ENCODE measurements at places on chromosomes 11 and 22.

DNA sequence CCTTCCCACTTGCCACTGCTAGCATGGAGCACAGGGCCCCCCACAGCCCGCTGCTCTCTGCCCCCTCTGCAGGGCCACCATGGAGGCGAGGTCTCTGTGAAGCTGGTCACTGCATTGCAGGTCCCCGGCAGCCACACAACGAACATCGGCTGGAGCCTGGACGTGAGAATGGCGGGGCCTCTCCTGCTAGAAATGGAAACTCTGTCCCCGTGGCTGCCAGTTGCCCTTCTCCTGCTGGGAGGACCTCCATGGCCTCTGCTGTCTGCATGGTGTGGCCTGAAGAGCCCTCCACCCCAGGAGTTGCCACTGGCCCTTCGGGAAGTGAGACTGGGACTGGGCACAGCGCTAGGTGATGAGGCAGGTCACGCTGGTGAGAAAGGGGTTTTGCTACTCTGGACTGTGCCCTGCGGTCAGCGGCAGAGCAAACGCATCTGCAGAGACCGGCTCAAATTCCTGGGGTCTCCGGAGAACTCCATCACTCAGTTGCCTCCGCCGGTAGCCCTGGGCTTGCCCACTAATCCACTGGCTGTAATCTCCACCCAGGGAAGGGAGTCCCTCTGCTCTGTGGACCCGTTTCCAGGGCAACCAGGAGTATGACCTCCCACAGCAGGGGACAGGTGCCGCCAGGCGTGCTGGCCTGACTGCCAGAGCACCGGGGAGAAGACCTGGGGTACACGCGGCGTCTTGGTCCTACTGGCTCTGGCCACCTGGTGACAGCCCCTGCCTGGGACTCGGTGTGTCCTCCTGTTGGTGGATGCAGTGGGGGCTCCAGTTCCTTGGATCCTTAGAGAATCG, 806.3 kb downstream of the BRD1 start:
- DNase-seq: peak; percentile 42

DNA sequence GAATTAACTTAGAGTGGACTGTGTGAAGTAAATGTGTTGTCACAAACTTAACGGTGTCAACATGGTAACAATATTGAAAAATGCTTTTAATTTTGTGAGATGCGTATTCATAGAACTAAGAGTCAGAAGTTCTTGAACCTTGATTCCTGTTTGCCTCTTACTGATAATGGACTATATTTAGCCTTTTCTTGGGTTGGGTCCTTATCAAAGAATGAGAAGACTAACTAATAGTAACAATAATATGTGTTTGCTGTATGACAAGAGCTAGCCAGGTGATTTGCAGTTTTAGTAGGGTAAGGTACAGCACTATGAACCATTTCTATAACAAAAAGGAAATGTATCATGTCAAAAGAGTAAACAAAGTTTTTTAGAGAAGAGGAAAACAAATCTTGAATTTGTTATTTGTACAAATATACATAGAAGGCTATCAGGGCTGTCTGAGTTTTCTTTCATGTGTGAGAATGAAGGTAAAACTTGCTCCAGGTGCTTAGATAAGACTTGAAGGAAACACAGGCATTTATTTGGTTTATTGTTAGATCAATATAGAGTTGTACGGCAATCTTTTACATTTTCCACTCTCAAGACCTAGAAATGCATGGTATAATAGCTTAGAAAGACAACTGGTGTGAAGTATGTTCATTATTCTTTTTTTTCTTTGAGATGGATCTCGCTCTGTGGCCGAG, 74.1 kb downstream of the PACS1 start:
- DNase-seq: no peak

DNA sequence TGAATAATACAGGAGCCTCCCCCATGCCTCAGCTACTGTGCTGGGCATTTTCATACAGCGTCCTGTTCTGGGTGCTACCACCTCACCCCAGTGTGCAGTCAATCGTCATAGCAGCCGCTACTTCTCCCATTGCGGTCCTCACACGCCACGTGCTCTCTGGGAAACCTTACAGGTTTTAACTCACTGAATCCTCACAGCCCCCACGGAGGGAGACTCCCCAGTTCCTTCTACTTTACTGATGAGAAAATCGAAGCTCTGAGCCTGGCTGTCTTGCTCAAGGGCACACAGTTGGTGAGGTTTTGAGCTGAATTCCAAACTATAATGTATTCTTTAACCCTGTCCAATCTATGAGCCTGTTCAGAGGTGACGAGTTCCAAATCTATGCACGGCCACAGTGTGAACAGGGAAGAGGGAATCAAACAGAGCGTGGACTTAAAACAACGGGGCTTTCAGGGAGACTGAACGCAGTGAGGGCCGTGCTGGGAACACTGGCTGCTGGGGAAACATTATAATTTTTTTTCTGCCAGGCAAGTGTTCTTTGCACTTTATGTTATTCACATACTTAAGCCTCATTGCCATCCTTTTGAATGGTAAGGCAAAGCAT, 421.5 kb downstream of the BRD1 start:
- DNase-seq: no peak

- DNase-seq: peak; percentile 63
These were observed 43.8 kb downstream of the TRIOBP start for GRCh38 chr22:37740455-37741311.

DNA sequence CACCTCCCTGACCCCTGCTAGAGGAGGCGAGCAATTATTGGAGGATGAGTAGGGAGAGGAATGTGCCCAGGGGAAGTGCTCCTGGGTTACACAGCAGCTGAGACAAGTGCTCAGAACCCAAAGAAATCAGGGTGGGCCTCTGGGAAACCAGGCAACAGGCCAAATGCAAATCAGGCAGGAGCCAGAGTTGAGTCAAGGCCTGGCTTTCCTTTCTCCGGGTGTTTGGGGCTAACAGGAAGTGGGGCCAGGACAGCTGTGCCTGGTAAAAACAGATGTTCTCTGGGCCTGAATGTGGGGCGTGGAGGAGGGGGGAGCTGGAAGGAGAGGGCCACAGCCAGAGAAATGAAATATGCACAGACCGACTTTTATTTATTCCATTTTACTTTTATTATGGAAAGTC, 22.0 kb downstream of the MFNG start:
- DNase-seq: no peak

DNA sequence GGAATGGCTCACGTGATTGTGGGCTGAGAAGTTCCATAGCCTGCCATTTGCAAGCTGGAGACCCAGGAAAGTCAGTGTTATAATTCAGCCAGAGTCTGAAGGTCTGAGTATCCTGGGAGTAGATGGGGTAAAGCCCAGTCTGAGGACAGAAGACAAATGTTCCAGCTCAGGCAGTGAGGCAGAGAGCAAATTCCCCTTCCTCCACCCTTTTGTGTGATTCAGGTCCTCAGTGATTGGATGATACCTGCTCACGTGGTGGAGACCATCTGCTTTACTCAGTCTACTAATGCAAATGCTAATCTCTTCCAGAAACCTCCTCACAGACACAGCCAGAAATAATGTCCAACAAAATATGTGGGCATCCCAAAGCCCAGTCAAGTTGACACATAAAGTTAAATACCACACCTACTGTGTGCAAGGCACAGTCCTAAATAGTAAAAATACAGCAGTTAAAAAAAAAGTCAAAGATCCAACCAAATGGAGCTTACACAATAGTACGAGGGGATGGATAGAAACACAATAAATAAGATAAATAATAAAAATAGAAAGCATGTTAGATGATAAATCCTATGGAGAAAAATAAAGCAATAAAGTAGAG, 13.2 kb upstream of the APOL6 start:
- no peak for DNase-seq

DNA sequence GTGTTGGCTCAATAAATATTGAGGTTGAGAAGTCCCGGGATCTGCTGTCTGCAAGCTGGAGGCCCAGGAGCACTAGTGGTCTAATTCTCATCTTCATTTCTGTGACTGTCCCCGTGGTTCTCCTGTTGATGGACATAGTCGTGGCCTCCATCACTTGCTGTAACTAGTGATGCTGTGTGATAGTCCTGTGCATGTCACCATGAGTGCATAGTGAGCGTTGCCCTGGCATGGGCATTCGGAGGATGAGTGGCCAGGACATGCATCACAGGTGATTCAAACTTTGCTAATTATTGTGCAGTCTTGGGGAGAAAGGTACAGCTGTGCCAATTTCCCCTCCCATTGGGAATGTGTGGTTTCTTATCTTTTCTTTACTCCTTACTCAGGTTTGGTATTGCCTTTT, 902.2 kb downstream of the BRD1 start:
- no peak for DNase-seq

- peak; percentile 41 for DNase-seq
These were observed 14.9 kb downstream of the RAC2 start for GRCh38 chr22:37229012-37229804.

- DNase-seq: no peak
These were observed 2.8 kb downstream of the MALAT1 start for GRCh38 chr11:65501472-65502273.

GRCh38 chr22:37032535-37033460, 13.3 kb downstream of the MPST start:
- peak; percentile 45 for DNase-seq

DNA sequence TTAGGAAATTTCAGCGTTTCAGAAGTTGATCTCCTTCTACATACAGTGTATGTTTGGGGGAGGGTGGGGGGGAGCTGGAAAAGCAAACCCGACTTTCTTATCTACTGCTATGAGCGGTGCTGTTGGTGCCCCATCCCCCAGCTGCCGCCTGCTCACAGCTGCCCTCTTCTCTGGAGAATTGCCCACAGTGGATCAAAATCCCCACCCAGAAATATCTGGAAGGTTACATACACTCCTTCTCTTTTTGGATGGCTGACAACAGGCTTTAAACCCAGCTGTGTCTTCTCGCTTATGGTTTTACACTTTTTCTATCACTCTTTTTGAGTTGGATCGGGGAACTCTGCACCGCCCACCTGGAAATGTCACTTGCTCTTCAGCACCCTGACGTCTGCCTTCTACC, 56.4 kb downstream of the DHCR7 start:
- DNase-seq: no peak

- no peak for DNase-seq
These were observed 36.4 kb upstream of the KIRREL3 start for GRCh38 chr11:127037001-127037400.

DNA sequence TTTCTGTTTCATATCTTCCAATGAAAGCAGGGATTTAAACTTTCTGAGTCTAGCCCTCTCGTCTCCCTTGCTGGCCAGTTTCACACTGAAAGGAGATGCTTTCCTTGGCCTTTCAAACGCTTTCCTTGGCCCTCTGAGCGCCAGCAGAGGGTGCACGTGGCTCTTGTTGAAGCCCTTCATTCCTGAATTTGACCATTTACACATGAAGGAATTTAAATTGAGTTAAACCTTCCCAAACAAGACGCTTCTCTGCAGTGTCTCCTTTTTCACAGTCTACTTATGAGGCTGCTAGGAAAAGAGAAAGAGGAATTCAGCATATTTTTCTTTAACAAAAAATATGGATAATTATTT, 21.6 kb downstream of the NNMT start:
- DNase-seq: peak; percentile 71

DNA sequence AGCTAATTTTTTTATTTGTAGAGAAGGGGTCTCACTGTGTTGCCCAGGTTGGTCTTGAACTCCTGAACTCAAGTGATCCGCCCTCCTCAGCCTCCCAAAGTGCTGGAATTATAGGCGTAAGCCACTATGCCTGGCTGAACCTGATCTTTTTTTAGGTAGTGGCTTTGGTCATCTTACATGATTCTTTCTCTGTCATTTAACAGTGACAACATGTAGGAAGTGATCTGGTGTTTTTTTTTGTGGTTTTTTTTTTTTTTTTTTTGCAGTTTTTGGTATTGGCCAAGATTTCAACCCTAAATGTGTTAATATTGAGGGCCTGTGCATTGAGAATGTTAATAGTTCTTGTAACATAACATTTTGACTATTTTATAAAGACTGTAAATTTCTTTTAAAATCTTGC, 8.0 kb upstream of the FERMT3 start:
- DNase-seq: no peak

- no peak for DNase-seq
These were observed 15.0 kb downstream of the TSKU start for GRCh38 chr11:76798202-76798581.

GRCh38 chr22:49685116-49685515, 142.6 kb downstream of the BRD1 start:
- DNase-seq: no peak

DNA sequence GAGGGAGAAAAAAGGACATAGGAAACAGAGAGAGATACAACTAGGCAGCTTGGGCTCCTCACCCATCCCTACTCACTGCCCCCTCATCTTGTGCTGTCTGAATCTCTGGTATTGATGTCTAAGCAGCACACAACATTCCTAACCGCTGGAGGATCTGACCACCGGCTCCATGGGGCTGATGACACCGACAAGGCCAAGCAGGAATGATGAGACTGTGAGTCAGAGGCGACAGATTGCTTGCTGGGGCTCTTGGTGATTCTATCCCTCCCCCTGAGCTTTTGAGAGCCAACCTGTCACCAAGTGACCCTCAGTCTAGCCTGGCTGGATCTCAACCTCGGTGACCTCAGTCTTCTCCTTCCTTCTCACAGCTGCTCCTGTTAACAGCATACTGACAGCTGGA, 13.8 kb downstream of the PAMR1 start:
- DNase-seq: no peak

GRCh38 chr22:42369250-42370041, 62.8 kb downstream of the NFAM1 start:
- peak; percentile 97 for DNase-seq

DNA sequence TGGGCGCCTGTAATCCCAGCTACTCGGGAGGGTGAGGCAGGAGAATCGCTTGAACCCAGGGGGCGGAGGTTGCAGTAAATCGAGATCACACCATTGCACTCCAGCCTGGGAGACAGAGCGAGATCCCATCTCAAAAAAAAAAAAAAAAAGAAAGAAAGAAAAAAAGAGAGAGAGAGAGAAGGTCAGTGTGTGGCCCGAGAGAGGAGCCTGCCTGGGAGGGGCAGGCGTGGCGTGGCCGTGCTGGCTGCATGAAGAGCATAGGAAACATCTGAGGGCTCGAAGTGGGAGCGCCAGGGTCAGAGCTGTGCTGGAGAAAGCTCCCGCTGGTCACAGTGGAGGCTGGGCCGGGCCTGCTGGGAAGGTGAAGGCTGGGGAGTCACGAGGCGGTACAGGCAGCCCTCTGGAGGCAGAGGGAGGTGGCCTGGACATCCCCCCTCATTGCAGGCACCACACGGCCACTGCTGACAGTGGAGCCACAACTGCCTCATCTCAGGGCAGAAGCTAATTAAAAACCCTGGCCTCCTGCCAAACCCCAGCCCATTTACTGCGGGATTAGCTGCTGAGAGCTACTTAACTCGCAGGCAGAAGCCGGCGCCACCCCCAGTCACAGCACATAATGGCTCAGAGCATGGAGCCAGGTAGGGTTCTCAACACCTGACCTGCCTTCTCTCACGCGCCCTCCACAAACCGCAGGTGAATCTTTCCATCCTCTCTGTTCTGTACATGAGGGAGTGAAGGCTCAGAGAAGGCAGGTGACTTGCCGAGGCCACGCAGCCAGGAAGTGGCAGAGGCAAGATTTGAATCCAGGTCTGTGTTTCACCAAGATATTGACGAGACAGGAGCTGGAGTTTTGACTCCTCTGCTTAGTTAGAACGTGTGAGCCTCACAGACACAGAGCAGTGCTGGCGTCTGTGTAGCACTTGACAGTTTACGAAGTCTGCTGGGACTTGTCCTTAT, 32.6 kb downstream of the NFAM1 start:
- peak; percentile 69 for DNase-seq

All from right cardiac atrium (tissue), 5 donors.